Right lobe of liver (tissue), 6 donors: ENCODE measurements at places on chromosomes 12 and 14.

GRCh38 chr12:52007982-52008510 lies 1.3 kb downstream of the TAMALIN start:
- DNase-seq = no peak

GRCh38 chr12:122097584-122097926 lies 19.0 kb downstream of the MLXIP start:
- DNase-seq = no peak

- no peak for DNase-seq
These were observed 187.1 kb upstream of the FAR2 start for GRCh38 chr12:28961948-28962384.

- DNase-seq = peak; percentile 59
These were observed 776 bp downstream of the BMP4 start for GRCh38 chr14:53955671-53956426.

- no peak for DNase-seq
These were observed 43.5 kb downstream of the MNAT1 start for GRCh38 chr14:60777856-60778578.

GRCh38 chr12:45336331-45336730 lies 120.4 kb downstream of the ANO6 start:
- DNase-seq = no peak

DNA sequence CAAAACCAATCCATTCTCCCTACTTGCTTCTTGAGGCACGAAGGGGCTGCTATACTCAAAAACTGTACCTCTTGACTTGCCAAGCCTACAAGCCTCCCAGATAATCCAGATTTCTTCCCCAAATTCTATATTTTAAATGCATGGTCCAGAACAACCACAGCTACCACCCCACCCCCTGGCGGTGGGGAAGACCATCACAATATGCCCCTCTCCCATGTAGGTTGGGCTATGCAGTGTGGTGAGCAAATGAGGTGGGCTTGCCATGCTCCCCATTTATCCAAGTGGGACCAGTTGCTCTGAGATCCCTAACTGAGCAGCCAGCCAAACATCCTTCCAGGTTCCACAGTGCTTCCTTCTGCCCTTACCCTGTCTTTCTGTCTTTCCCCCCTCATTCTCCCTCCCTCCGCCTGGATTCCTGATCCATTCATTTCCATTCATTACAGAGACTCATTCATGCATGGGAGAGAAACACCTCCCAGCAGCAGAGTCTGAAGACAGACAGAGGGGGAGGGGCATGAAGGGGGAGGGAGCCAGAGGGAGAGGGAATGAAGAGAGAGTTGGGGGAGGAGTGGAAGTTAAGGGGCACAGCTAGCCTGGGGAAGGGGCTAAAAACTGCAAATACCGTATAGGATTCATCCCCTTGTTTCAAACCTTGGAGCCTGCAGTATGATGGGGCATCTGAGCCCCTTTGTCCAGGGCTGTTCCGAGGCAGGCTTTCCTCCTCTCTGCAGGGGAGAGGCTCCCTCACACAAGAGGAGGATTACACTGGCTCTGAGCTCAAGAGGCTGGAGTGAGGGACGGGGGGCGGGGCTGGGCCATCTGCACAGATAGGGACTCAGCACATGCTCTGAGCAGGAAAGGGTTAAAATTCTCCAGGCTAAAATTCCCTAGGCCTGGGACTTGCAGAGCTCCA lies 4.4 kb downstream of the ZNF219 start:
- no peak for DNase-seq

- DNase-seq = no peak
These were observed 308.3 kb downstream of the GXYLT1 start for GRCh38 chr12:41836416-41836815.

GRCh38 chr12:4152145-4152795 lies 121.3 kb upstream of the CCND2 start:
- DNase-seq = no peak

GRCh38 chr12:120241561-120242274 lies 23.8 kb downstream of the PXN start:
- DNase-seq = no peak

GRCh38 chr12:81530352-81530751 lies 228.8 kb downstream of the PPFIA2 start:
- no peak for DNase-seq

GRCh38 chr12:116534311-116535121 lies 24.7 kb upstream of the MAP1LC3B2 start:
- DNase-seq = no peak

DNA sequence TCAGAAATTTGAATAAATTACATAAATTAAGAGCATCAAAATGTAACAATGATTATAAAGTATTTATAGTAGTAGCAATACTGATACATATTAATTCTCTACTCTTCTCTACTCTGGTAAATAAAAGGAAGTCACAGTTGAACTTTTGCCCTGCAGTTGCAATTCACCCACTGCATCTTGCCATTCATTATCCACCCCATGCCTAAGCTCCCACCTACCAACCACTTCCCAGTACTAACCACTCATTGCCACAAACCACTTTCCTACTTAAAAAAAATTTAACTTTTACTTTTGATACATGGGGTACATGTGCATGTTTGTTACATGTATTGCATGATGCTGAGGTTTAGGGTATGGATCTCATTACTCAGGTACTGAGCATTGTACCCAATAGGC lies 174.0 kb downstream of the RASSF9 start:
- no peak for DNase-seq

- no peak for DNase-seq
These were observed 266.3 kb upstream of the PRKD1 start for GRCh38 chr14:30193845-30194501.

GRCh38 chr14:60179431-60179869 lies 14.3 kb upstream of the DHRS7 start:
- DNase-seq = no peak

- DNase-seq = no peak
These were observed 678.6 kb downstream of the BCL11B start for GRCh38 chr14:98593361-98593761.

DNA sequence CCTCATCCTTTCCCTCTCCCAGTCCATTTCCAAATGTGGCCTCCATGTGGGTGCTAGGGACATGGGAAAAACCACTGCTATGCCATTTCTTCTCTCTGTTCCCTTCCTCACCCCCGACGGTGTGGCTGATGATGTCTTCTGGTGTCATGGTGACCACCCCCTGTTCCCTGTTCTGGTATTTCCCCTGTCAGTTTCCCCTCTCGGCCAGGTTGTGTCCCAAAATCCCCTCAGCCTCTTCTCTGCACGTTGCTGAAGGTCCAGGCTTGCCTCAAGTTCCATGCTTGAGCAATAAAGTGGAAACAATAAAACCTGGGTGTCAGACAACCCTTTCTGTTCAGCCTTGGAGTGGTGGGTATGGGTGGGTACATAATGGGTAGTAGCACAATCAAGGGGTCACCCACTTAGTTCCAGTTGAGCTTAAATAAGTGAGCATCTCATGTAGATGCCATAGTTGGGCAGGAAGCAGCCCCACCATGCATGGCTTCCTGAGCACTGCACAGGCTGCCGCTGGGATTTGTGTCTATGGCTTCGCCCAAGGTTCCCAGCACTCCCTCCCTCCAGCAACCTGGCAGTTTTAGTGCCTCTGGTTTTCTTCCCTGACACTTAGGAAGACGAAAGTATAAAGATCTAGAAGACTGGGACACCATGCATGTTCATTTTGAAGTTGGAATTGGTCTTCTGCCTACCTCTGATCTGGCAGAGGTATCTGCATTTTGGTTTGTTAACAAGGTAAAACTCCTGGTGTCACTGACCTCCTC lies 8.7 kb upstream of the ITFG2 start:
- DNase-seq = no peak

DNA sequence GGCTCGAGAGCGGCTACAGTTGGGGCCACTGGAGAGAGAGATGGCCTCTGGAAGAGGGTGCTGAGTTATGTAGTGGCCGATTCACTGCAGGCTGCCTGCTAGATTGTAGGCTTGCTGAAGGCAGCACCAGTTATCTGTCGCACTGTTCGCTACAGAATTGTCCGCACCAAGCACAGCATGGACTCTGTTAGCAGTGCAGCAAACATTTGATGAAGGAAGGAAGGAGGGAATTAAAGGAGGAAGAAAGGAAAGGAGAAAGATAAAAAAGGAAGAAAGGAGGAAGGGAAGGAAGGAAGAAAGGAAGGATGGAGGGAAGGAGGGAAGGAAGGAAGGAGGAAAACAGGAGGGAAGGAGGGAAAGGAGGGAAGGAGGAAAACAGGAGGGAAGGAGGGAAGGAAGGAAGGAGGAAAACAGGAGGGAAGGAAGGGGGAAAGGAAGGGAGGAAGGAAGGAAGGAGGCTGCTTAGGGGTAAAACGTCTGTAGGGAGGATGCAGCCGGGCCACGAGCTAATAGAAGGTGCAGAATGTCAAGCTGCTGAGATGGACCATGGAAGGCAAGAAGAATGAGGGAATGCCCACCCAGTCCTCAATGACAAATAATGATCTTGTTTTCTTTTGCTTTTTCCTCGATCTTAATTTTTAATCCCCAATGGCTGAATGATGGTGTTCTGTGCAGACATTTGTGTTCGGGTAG lies 27.3 kb upstream of the ADIPOR2 start:
- DNase-seq = no peak

- DNase-seq = no peak
These were observed 3.5 kb downstream of the LPAR5 start for GRCh38 chr12:6632026-6632983.

DNA sequence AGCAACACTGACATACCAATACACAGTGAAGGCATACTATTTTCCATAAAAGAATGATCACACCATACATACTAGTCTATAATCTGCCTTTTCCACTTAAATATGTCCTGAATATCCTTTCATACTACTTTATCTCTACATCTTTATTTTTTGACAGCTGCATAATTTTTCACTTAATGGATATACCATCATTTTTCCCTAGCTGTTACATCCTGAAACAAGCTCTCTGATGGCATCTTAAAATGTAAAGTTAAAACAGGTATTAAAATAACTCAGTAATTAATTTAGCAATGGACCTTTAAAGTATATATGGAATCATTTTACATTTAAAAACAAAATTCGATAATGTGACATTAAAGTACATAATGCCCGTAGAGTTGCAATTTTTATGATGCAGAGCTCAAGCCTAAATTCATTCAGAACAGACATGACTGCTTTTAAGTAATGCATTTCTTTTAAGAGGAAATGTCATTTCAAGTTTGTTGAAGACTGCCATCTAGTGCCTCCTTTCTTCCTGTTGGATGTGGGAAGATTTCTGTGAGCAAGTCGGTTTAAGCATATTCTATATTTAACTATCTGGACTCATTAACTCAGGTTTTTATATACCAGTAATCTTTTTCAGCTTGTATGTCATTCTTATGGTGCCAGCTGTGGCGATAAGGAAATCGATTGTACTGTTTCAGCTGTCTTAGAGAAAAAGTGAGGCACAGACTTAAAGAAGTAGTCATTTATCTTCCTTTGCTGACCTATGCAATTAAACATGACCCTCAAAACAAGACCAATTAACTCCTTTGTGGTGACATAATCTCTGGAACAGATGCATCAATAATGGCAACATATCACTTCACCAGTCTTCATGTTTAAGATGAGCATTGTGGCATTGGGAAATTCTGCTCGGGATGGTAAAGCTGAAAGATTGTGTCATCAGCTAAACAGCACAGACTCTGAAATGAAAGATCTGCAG lies 20.3 kb downstream of the PRICKLE1 start:
- DNase-seq = no peak

GRCh38 chr12:47935184-47935583 lies 28.2 kb upstream of the TMEM106C start:
- DNase-seq = no peak

- DNase-seq = no peak
These were observed 5.6 kb downstream of the PYM1 start for GRCh38 chr12:55922126-55922525.

DNA sequence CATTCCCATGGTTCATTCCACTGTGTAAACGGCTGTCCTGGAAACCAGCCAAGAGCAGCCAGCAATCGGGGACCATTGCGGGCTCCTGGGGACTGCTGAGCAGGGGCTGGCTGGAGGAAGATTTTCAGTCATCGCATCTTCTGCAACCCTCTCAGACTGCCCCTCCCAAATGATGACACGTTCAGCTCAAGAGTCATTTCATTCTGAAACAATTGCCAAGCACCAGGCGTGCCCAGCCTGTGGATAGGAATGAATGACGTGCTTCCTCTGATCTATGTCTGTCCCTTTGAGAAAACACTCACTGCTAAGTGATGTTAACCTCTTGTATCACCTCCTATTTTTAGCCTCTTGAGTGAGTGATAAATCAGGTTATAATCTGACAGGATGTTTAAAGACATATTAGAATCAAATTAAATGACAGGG lies 62.0 kb downstream of the NDUFA12 start:
- DNase-seq = no peak

- no peak for DNase-seq
These were observed 43.9 kb upstream of the SYCP3 start for GRCh38 chr12:101783150-101783549.

DNA sequence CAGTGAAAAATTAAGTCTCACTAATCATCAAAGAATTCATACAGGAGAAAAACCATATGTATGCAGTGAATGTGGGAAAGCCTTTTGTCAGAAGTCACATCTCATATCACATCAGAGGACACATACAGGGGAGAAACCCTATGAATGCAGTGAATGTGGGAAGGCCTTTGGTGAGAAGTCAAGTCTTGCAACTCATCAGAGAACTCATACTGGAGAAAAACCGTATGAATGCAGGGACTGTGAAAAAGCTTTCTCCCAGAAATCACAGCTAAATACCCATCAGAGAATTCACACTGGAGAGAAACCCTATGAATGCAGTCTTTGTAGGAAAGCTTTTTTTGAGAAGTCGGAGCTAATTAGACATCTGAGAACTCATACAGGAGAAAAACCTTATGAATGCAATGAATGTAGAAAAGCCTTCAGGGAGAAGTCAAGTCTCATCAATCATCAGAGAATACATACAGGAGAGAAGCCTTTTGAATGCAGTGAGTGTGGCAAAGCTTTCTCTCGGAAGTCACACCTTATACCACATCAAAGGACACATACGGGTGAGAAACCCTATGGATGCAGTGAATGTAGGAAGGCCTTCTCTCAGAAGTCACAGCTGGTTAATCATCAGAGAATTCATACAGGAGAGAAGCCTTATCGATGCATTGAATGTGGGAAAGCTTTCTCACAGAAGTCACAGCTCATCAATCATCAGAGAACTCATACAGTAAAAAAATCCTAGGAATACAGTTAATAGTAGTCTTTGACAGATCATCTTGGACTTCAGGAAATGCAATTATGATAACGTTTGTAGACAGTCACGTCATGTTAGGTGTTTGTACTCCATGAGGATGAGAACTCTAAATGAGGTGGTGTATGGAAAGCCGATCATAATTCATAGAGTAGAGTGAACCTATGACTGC lies 21.1 kb downstream of the ZNF84 start:
- DNase-seq = no peak

DNA sequence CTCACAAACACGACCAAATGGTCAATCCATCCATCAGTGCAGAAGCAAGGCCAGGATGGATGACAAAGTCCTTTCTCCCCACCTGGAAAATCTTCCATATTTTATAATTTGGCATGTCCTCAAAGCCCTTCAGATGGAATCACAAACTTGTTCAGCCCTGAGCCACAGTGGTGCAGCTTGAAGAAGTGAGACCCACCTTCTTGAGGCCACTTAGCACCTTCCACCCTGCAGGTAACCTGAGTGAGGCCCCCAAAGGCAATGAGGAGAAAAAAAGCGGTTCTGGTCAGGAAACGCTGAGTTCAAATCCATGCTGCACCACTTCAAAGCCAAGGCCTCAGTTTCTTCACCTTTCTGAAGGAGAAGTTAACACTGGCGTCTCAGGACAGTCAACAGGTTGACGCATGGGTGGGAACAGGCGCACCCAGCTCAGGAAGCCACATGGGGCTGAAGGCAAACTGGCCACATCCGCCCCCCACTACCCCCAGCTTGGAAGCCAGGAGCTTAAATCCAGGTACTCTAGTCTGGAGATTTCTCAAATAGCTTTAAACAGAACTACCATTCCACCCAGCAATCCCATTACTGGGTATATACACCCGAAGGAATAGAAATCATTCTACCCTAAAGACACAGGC lies 320.4 kb downstream of the BCL11B start:
- DNase-seq = no peak
